ENCODE measurements at places on chromosomes 7 and 10.

DNA sequence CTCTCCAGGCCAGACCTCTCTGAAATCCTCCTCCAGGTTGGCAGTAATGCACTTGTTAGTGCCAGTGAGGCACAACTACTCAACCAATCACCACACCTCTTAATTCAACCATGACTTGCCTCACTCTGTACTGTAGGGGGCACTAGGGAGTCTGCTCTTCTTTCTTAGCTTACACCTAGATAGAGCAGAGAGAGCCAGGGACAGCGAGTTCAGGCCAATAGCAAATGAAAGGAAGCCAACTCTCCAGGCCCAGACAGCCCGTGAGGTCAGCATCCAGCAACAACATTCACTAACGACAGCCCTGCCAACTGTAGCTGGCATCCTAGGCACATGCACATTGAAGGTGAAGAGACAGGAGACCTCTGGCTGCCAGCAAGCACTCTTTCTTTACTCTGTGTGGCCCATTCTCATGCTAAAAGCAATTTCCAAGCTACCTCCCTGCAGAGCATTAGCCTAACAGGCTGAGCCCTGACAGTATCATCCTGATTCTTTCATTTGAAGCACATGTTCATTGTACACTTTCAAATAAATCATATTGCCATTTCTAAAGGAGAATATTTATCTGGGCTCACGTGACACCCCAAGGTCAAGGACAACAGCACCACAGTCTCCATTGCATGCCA is 136.3 kb downstream of the DPY19L1 start:
- DNase-seq, result no peak

GRCh38 chr7:86301301-86301700 is 342.4 kb upstream of the GRM3 start:
- no peak for DNase-seq

DNA sequence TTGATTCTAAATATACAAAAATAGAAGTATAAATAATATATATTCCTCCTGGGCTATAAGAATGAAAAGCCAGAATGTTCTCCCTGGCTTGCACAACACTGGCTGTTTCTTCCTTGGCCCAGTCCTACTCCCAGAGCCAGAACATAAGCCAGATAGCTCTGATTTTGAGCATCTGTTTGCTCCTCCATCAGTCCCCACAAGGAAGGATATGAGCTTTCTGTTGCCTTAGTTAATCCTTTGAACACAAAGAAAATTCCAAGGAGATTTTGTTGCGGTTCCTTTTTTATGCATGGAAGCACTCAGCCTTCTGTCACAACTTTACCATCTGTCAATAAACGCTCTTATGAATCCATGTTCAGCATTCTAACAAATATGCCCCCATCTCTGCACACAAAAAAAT is 361.8 kb downstream of the IPMK start:
- DNase-seq, result no peak

- no peak for DNase-seq
These were observed 53.0 kb downstream of the CROT start for GRCh38 chr7:87398446-87398845.
